Ovary (tissue), 10 donors: ENCODE measurements at places on chromosomes 13 and 19.

DNA sequence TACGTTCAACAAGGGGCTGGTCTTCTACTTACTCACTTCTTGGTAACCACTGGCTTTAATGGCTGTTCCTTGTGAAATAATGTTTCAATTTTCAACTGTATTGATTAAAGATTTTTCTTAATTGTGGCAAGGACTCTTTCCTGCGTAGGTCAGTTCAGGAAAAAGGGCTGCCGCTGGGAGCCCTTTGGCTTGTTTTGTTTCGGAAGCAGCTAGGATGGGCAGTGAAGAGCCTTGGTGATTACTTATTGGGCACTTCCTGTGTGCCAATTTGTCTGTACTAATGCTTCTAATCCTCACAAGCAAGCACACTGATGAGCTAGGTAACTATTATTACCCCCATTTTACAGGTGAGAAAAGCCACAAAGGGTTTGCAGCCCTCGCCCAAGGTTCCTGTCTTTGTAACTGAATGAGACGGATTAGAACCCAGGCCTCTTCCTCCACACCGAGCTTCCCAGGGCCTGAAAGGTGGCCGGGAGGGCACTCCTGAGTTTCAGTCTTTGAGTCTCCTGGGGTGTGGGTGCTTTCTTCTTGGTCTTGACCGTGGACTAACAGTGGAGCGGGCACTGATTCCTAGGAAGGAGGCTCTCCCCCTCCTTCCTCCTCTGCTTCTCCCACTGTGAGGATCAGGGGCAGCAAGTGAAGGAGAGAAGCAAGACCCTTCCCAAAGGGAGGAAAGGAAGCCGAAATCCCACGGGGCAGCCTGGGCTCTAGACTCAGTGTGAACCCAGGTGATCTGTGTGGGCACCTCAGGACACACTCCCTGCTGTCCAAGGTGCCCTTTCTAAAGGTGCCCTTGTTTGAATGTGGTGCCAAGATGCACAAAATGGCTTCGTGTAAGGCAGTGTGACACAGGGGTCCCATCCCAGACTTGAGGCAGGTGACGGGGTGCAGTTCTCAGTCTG lies 3.7 kb downstream of the COL4A2 start:
- no peak for DNase-seq

DNA sequence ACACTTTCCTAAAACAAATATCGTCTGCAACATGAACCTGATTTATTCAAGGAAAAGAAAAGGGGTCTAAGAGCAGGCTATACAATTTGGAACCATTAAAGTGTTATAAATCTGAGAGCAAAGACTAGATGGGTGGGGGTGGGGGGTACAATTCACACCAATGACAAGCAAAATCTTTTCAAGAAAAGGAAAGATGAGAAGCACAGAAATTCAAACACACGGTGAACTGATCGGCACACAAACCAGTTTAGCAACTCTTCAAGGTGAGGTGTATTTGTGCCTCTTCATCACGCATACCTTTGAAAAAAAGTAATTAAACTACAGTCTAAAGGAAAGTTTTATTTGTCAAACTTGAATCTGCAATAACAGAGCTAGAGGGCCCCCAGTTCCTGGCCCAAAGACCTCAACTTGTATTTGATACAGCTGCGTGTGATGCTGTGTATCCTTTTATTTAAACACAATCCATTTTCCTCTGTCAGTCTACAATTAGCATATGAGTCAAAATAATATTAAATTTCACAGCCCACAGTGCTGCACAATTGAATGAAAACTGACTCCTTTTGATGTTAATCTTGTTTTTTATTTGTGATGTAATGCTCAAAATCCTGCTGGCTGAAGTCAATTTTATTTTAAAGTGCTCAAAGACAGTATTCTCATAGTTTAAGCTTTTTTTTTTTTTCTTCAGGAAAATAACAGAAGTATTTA lies 14.2 kb downstream of the EFNB2 start:
- DNase-seq = no peak

- no peak for DNase-seq
Measured at GRCh38 chr13:22903301-22903700, 277.5 kb upstream of the SGCG start.

GRCh38 chr19:6644796-6645195 lies 25.2 kb downstream of the TNFSF14 start:
- no peak for DNase-seq

- no peak for DNase-seq
Measured at GRCh38 chr13:66139701-66140100, 1090.4 kb downstream of the PCDH9 start.

DNA sequence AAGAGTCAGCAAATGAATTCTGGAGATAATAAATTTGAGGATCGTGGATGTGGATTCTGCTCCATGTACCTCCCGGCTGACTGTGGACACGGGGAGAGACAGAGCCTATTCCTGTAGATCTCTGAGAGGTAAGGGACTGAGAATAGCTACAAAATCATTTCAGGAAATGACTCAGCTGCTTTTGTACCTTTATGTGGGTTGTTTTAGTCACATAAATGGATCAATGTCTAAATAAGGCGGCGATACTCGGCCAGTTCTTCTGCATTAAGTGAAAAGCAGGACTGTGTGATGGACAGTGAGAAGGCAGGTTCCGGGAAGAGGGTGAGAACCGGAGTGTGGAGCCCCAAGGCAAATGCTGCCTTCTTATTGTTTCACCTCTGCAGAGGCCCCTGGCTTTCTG lies 128.1 kb downstream of the EFNB2 start:
- no peak for DNase-seq

DNA sequence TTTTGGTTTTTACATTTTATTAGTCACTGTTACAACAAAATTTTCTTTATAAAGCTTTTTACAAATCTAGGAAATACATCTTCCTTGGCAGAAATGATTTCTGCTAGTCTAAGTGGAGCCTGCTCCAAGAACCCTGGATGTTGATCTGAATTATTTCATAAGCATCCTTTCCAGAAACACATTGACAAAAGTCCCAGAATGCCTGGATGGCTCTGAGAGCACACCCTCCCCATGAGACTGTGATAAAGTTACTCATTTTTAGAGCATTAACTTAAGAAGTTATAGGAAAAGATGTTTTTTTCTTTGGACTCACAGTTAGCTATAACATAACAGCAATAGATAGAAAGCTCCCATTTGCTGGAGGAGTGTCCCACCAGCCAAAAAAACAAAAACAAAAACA lies 559.6 kb upstream of the SPRY2 start:
- no peak for DNase-seq

DNA sequence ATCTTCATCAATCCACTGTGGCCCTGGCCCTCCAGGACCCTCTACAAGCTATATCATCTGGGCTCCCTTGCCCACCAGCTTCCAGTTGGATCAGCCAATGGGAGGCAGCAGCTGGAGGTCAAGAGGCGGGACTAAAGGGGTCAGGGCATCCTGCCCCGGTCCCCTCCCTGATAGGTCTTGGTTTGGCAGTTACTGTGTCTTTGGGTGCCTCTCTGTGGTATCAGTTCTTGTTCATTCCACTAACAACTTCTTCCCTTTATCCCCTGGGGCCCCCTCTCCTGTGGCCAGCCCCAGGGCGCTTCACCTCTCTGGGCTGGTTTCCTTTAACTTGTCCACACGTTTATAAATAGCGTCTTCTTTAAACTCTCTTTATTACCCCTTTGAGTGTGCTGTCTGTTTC lies 83.6 kb downstream of the DCT start:
- DNase-seq = no peak

GRCh38 chr19:37492213-37492612 lies 14.5 kb upstream of the ZNF793 start:
- DNase-seq = no peak

DNA sequence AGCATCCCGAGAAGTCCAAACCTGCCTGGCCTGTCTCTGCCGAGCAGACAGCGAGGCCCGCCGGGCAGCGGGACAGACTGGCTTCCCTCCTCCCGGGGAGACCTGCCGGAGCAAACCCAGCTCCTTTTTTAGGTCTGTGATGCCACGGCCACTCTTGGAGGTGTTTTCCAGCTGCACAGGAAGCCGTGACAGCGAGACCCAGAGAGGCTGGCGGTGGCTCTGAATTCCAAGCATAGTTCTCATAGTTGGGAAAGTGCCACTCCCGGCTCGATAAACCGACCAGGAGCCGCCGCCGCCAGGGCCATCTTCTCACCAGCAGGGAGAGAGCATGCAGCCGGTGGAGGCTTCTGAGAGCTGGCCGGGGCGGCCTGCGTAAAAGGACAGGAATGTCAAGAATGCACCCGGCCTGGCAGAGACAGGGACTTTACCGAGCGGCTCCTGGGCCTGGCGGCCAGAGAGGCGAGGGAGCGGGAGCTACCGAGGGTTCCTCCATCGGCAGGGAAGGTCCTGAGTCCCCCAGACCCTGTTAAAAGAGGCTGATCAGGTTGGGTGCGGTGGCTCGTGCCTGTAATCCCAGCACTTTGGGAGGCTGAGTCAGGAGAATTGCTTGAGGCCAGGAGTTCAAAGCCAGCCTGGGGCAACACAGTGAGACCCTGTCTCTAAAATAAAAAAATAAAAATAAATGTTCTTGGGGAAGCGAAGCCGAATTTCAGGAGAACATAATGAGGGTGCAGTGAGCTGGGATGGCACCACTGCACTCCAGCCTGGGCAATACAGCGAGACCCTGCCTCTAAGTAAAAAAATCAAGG lies 64.9 kb downstream of the GADD45B start:
- peak; percentile 87 for DNase-seq

DNA sequence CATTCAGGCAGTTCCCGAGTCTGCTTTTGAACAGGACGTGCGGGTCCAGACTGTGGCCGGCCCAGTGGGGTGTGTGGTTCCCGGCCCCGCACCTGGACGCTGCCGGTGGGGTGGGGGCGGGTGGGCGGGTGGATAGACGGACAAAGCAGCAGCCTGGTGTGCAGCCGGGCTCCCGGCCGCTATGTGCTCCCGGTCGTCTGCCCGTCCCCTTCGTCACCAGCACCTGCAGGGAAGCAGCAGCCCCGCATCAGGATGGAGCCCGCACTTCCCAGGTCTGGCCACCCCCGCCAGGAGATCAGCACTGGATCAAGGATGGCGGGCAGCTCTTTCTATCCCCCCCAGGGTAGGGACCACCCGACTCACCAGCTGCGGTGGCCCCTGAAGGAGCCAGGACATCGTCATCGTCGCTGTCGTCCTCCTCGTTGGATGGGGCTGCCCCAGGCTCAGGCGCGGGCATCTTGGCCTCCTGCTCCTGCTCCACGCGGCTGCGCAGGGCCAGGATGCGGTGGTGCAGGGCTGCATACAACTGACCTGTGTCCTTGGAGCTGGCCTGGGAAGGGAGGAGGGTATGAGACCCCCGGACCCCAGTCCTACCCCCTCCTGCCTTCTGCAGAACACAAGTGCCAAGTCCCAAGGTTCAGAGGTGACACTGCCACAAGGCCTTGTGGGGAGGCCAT lies 3.5 kb downstream of the CAPS start:
- DNase-seq = no peak

DNA sequence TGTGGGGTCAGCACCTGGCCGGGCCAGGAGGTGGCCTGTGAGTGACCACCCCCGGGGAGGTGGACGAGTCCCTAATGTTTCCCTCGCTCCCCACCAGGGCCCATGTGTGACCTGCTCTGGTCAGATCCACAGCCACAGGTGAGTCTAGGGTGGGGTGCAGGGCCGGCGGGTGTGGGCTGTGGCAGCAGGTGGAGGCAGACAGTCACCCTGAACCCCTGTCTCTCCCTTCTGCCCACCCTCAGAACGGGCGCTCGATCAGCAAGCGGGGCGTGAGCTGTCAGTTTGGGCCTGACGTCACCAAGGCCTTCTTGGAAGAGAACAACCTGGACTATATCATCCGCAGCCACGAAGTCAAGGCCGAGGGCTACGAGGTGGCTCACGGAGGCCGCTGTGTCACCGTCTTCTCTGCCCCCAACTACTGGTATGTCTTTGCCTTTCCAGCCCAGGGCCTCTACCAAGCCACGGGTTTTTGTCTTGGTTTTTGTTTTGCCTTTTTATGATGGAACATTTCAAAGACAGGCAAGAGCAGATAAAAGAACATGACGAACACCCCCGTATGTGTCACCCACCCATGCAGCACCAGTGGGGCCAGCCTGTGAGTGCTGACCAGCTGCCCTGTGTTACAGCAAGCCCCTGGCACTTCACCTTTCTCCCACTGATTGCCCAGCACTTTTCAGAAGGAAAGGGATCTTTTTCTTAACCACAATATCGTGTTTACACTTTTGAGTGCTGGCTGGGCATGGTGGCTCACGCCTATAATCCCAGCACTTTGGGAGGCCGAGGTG lies 24.9 kb downstream of the CCDC8 start:
- DNase-seq = no peak

- no peak for DNase-seq
Measured at GRCh38 chr13:46121033-46121432, 16.2 kb upstream of the CPB2 start.

- DNase-seq = no peak
Measured at GRCh38 chr13:45402641-45403040, 15.5 kb downstream of the SLC25A30 start.

- no peak for DNase-seq
Measured at GRCh38 chr19:49552749-49553148, 24.9 kb downstream of the RCN3 start.

DNA sequence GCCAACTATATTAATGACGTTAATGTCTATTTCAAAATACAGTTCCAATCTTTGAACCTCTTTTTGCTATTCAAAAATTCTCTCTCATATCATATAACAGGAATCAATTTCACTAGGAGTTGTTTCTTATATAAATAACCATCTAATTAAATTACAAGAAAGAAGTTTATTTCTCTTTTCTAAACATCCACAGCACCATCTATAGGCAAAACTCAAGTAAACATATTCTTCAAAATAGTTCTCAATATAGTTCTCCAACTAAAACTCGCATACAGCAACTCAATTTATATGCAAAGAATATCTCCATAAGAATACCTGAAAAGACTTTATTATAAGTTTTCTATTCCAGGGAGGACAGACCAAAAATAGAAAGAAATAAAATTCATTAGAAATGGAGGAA lies 65.6 kb downstream of the RBM26 start:
- no peak for DNase-seq

- DNase-seq = no peak
Measured at GRCh38 chr13:72875233-72875632, 93.3 kb downstream of the PIBF1 start.

DNA sequence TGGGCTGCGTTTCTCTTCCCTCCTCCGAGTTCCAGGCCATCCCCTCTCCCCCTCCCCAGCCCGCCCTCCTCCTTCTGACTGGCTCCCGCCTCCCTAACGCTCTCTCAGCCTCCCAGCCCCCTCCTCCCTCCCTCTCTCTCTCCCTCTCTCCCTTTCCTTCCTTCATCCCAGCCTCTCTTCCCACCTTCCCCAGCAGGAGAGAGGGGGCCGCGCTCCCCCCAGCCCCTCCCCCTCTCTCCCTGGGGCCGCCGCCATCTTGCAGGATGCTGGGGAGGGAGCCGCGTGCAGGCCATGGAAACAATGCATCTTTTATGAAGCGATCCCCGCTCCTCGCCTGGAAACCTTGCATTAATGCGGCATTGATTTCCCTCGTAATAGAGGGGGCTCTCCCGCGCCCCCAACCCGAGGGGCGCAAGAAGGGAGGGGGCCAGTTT lies 42.6 kb upstream of the ADGRL1 start:
- DNase-seq = peak; percentile 62

- no peak for DNase-seq
Measured at GRCh38 chr19:10603873-10604459, 16.9 kb upstream of the AP1M2 start.

GRCh38 chr13:90951663-90952062 lies 395.8 kb upstream of the MIR17HG start:
- DNase-seq = no peak

GRCh38 chr19:4310247-4311121 lies 6.1 kb downstream of the FSD1 start:
- DNase-seq = no peak

GRCh38 chr13:98187155-98187964 lies 10.3 kb upstream of the RNF113B start:
- no peak for DNase-seq
